ENCODE measurements at places on chromosomes 11 and 22. TPM values are rescaled to one million over a fixed set of nuclear protein-coding genes. Genes with fewer than 3 reads are reported as not detected.

- H3K36me3 ChIP-seq: no peaks in the 10 kb centered on the region
- peak; percentile 85 for DNase-seq
- no peak overlapping the region for H3K4me3 ChIP-seq
Observed at GRCh38 chr22:29245626-29246385, 22.0 kb downstream of the RHBDD3 start.

GRCh38 chr11:75792127-75792731 lies 22.8 kb upstream of the UVRAG start:
- H3K4me1 ChIP-seq: no peaks in the 10 kb centered on the region
- no peak for DNase-seq
- no peaks in the 10 kb centered on the region for H3K27me3 ChIP-seq
- H3K4me3 ChIP-seq: no peak overlapping the region

DNA sequence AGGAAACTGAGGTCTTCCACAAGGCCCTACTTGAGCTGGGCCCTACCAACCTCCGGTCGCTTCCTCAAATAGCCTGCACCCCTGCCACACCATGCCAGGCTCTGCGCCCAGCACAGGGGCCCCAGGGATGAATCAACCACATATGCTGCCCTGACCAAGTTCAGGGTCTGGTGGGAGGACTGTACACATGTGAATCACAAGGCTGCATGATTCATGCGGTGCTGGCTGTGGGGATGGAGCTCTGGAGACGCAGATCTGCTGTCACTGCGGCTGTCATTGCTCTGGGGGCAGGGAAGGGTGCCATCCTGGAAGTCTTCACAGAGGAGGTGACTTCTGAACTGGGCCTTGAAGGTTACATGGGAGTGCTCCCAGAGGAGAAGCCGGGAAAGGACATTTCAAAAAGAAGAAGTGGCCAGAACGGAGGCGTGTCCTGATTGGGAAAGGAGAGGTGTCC lies 21.5 kb downstream of the CYTH4 start:
- H3K27ac ChIP-seq: no peak overlapping the region
- DNase-seq: no peak
- H3K4me3 ChIP-seq: no peak overlapping the region
- peaks cover 4% of the 10 kb centered on the region for H3K36me3 ChIP-seq
- no peaks in the 10 kb centered on the region for H3K27me3 ChIP-seq
- H3K4me1 ChIP-seq: no peaks in the 10 kb centered on the region

- H3K27ac ChIP-seq: no peak overlapping the region
- H3K36me3 ChIP-seq: no peaks in the 10 kb centered on the region
- no peaks in the 10 kb centered on the region for H3K4me1 ChIP-seq
- H3K27me3 ChIP-seq: no peaks in the 10 kb centered on the region
- H3K4me3 ChIP-seq: no peak overlapping the region
Observed at GRCh38 chr22:49589301-49589700, 238.4 kb downstream of the BRD1 start.

The OR5B21 gene
- total RNA-seq: not detected

- H3K36me3 ChIP-seq: peaks cover 23% of the 10 kb centered on the region
- DNase-seq: no peak
- H3K4me3 ChIP-seq: no peak overlapping the region
- H3K27me3 ChIP-seq: no peaks in the 10 kb centered on the region
- H3K27ac ChIP-seq: no peak overlapping the region
- H3K4me1 ChIP-seq: peaks cover 16% of the 10 kb centered on the region
Observed at GRCh38 chr11:128462189-128462588, 125.2 kb downstream of the ETS1 start.

GRCh38 chr11:14414470-14415461 lies 55.8 kb upstream of the RRAS2 start:
- no peaks in the 10 kb centered on the region for H3K27me3 ChIP-seq
- no peak overlapping the region for H3K27ac ChIP-seq
- no peaks in the 10 kb centered on the region for H3K36me3 ChIP-seq

The LDLRAD3 gene
- 14.2 TPM for total RNA-seq

DNA sequence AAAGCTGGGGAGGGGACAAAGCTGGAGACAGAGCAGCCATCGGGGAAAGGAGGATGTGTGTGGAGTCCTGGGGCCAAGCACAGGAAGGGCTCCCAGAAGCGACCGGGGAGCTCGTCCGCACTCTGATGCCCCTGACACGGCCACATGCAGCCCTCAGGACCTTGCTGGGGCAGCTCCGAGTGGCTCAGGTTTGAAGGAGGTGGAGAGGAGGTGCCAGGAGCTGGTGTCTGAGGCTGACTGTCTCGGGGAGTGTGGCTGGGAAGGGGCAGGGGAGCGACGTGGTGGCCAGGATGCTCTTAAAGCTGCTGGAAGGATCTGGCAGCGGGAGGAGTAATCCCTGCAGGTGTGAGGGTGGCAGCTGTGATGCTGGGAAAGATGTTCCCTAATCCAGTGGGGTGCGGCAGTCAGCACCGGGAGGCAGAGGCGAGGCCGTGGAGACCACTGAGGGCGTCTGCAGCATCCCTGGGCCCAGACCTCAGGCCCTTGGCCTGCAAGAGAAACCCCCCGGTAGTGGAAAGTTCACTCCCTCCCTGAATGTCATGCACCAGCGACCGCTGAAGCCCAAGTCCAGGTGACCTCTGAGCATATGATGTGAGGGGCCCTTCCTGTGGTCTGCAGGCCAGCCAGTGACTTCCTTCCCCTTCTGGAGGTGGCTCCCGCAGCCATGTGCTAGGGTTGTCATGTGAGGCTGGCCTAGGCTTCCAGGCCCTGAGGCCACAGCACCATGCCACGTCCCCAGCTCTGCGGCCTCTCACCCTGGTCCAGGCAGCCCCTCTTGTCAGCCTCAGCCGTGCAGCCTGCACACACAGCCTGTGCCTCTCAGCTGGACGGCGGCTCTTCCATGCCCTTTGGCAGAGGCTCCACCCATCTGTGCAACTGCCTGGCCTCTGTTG lies 17.2 kb upstream of the CTSD start:
- no peak overlapping the region for H3K4me3 ChIP-seq
- H3K27ac ChIP-seq: no peak overlapping the region
- no peaks in the 10 kb centered on the region for H3K27me3 ChIP-seq
- no peaks in the 10 kb centered on the region for H3K36me3 ChIP-seq
